Airway epithelial cell (primary cell): ENCODE measurements at places on chromosomes 12 and 14. TPM values are rescaled to one million over a fixed set of nuclear protein-coding genes. Genes with fewer than 3 reads are reported as not detected.

The RND1 gene
- 0.46 and 0.92 TPM in 2 replicates for total RNA-seq

The LPAR5 gene
- total RNA-seq: 16.6 TPM in 2 replicates

The KIF21A gene
- total RNA-seq: 16.5 and 18.5 TPM in 2 replicates

The PZP gene
- total RNA-seq: not detected in 2 replicates
